ENCODE measurements at places on chromosomes 13 and 19. TPM values are rescaled to one million over a fixed set of nuclear protein-coding genes. Genes with fewer than 3 reads are reported as not detected.

Gene OR10H1
- total RNA-seq = not detected

Gene CACNA1A
- total RNA-seq = 0.70 TPM

Gene FPR1
- not detected for total RNA-seq

Gene ARHGEF7
- 82.5 TPM for total RNA-seq

Gene FGF21
- total RNA-seq = not detected

Gene FOXA3
- 1.3 TPM for total RNA-seq

Gene FXYD5
- total RNA-seq = 283 TPM

Gene CPAMD8
- total RNA-seq = 0.75 TPM

Measured in activated naive CD4-positive, alpha-beta T cell treated with anti-CD3 and anti-CD28 coated beads, Interleukin-2, amount 50 U/mL, for 72 hours (primary cell).